Frontal cortex (tissue), 4 donors: ENCODE measurements at places on chromosomes 5 and 9. TPM values are rescaled to one million over a fixed set of nuclear protein-coding genes. Genes with fewer than 3 reads are reported as not detected.

SAPCD2 gene
- total RNA-seq = 1.2 TPM

APBA1 gene
- total RNA-seq = 24.9 TPM

IFNK gene
- not detected for total RNA-seq

TRIM36 gene
- total RNA-seq = 105 TPM

SLC4A9 gene
- under 0.01 TPM for total RNA-seq

CDC25C gene
- total RNA-seq = 2.4 TPM

RNF183 gene
- not detected for total RNA-seq
